ENCODE measurements at places on chromosomes 11 and 22.

- DNase-seq, result no peak
These were observed 17.9 kb downstream of the TUB start for GRCh38 chr11:8098879-8099278.

GRCh38 chr11:63489879-63490278 lies 1.1 kb downstream of the PLAAT5 start:
- DNase-seq, result no peak

DNA sequence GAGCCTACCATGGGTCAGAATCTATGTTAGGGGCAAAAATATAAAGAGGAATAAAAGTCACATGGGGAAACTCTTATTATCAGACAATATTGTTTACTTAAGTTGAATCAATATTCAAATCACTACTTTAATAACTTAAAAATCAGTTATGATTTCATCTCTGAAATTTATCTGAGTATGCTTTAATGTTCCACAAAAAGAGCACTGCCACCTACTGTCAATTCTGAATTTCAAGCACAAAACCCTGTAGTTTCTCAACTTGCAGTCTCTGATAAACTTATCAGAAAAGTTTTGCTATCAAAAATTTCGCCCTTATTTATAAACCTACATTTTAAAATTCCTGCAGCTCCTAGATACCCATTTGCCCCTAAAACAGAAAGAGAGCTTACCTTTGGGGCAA lies 47.3 kb downstream of the RDX start:
- no peak for DNase-seq

DNA sequence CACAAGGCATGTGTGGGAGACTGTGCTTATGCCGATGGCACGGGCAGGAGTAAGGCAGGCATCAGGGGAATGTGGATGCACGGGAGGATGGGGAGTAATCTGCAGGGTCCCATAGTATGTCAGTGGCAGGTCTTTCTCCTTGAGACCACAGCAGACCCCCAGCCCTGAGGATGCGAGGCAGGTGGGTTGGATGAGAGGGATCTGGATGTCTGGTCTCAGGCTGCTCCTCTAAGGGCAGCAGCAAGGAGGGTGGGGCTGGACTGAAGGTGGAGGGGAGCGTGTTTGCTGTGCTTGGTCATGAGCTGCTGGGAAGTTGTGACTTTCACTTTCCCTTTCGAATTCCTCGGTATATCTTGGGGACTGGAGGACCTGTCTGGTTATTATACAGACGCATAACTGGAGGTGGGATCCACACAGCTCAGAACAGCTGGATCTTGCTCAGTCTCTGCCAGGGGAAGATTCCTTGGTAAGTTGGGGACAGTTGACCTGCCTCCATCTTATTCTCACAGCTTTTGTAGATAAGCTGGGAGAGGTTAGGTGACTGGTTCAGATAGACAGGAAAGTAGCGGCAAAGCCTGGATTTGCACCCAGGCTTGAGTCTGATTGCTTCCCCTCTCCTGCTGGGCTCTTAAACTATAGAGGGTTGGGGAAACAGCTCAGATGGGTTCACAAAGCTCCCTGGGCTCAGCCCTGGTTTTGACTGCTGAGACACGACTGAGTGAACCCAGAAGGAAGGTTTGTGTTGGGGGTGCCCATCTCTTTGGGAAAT lies at the start of gene APOL1:
Gene APOL1, plus strand, starts transcription at position 380 of the 769 bp plus-strand sequence. CDS start 1,823 bp downstream, outside the sequence.
- DNase-seq, result no peak

GRCh38 chr22:24367841-24368240 lies 59.6 kb upstream of the ADORA2A start:
- DNase-seq, result no peak

- no peak for DNase-seq
These were observed 772.3 kb downstream of the BRD1 start for GRCh38 chr22:49055406-49055805.

GRCh38 chr11:83938148-83938547 lies 652.0 kb upstream of the CCDC90B start:
- DNase-seq, result no peak

GRCh38 chr11:103798026-103798425 lies 238.4 kb upstream of the DDI1 start:
- no peak for DNase-seq

DNA sequence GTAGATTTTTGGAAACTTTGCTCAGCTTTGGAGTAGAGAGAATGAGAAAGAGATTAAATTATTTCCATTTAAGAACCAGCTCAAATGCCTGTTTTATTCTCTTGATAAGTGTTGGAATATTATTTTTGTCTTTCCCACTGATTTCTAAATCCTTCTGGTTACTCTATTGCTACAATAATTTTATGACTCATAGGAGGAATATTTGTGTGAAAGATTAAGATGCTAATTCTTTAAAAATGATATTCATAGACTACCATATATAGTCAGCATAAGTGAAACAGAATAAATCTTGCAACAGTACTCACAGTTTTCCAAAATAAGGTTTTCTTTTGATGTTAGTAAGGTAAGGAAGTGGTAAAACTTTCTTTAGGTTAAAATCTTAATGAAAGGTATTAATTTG lies 60.9 kb downstream of the YAP1 start:
- no peak for DNase-seq

DNA sequence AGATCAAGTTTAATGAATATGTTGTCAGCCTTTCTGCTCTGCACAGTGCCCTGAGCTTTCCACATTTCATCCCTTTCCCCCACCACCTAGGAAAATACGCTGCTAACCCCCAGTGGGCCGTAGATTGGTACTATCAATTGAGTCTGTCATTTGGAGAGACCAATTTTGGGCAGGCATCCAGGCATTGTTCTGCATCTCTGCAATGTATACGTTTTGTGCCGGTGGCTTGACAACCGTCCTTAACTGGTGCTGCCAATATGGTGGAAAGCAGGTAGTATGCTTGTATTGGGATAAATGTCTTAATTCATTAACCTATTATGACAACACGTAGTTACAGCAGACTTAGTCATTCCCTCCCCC lies 1.3 kb downstream of the ELMOD1 start:
- DNase-seq, result no peak

- no peak for DNase-seq
These were observed 124.9 kb downstream of the RBFOX2 start for GRCh38 chr22:35903571-35904335.

GRCh38 chr11:108890482-108891105 lies 225.7 kb downstream of the DDX10 start:
- DNase-seq, result no peak

DNA sequence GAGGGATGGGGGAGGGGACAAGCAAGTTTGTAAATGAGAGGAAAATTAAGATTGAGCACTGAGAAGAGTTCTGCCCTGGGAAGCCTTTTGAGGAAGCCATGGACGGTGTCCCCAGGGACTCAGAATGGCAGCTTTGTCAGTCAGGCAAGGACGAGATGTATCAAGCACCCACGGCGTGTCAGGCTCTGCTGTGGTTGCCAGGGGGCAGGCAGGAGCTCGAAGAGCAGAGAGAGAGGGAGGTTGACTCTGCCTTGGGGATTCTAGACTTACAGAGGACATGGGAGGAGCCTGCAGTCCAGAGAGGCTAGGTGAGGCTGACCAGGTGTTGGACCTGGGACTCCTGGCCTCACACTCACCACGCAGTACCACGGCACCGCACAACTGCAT lies 29.1 kb upstream of the SYT7 start:
- no peak for DNase-seq

GRCh38 chr11:113705871-113706655 lies at the start of gene TMPRSS5:
Gene TMPRSS5 (minus strand): TSS chr11:113706308. CDS start chr11:113706224, 84 bp downstream.
- DNase-seq, result no peak

- no peak for DNase-seq
These were observed 109.2 kb upstream of the DRD2 start for GRCh38 chr11:113584371-113584770.
